Epithelial cell of proximal tubule (primary cell): ENCODE measurements at places on chromosomes 5 and 9. TPM values are rescaled to one million over a fixed set of nuclear protein-coding genes. Genes with fewer than 3 reads are reported as not detected.

C9orf153 gene
- total RNA-seq = not detected in 2 replicates

IFNA21 gene
- not detected in 2 replicates for total RNA-seq

MRPL50 gene
- total RNA-seq = 10.2 and 15.5 TPM in 2 replicates

SMC5 gene
- 18.4 and 46.7 TPM in 2 replicates for total RNA-seq

PDCD1LG2 gene
- total RNA-seq = 2.7 and 12.4 TPM in 2 replicates

SMIM33 gene
- total RNA-seq = not detected in 2 replicates

PTGDS gene
- not detected in 2 replicates for total RNA-seq

MARCHF3 gene
- 2.4 and 5.0 TPM in 2 replicates for total RNA-seq

NIPAL4 gene
- total RNA-seq = 2.4 and 5.6 TPM in 2 replicates

PIP5K1B gene
- not detected in 2 replicates for total RNA-seq

FOXD4L4 gene
- not detected in 2 replicates for total RNA-seq

LHX2 gene
- not detected in 2 replicates for total RNA-seq

PKD2L2 gene
- not detected in 2 replicates for total RNA-seq

ABLIM3 gene
- total RNA-seq = 15.6 and 30.1 TPM in 2 replicates

COL15A1 gene
- total RNA-seq = 0.06 and 0.22 TPM in 2 replicates

ALAD gene
- 4.5 and 5.1 TPM in 2 replicates for total RNA-seq

TPPP gene
- 0.46 and 1.0 TPM in 2 replicates for total RNA-seq

SLC45A2 gene
- total RNA-seq = not detected in 2 replicates

CD14 gene
- not detected in 2 replicates for total RNA-seq

NANS gene
- 117 and 147 TPM in 2 replicates for total RNA-seq

LHFPL2 gene
- 14.4 and 15.3 TPM in 2 replicates for total RNA-seq

TMED7 gene
- total RNA-seq = 74.1 and 86.7 TPM in 2 replicates

LRSAM1 gene
- 14.5 and 17.1 TPM in 2 replicates for total RNA-seq

ANXA2R gene
- total RNA-seq = 0.35 and 2.2 TPM in 2 replicates

URM1 gene
- total RNA-seq = 39.4 and 52.1 TPM in 2 replicates

WNK2 gene
- 0.29 and 1.0 TPM in 2 replicates for total RNA-seq

CPLANE1 gene
- 9.3 and 12.5 TPM in 2 replicates for total RNA-seq
